ENCODE measurements at places on chromosomes 2 and 18.

- DNase-seq, result no peak
Measured at GRCh38 chr18:1825296-1825695, 746.0 kb downstream of the METTL4 start.

DNA sequence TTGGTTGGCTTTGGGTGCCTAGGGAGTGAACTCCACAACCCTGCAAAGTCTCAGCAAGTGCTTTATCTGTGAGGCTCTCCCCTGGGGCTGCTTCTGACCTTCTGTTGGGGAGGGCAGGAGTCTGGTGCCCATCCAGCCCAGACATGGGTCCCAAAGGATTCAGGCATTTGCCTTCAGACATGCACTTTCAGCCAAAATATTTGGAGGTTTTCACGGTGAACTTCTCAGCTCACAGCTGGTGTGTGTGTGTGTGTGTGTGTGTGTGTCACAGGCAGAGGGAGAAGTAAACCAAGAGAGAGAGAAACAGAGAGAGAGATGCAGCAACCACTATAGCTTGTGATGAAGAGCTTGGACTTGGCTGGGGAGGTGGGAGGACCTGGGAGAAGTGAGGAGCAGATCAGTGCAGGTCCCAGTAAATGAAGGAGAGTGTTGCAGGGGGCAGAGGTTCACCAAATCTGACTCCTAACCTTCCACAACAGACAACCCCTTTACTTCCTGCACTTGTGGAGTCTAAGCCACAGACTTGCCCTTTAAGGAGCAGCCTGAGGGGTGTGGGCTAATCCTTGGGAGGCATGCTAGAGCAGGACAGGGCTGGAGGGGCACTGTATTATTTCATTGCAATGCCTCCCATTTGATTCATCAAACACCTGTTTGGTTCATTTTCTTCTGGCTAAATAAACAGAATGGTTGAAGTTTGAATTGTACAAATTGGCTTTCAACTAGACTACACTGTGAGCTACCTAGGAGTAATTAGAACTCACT lies 14.1 kb downstream of the SLC9A4 start:
- no peak for DNase-seq

- DNase-seq, result no peak
Measured at GRCh38 chr18:49697757-49698524, 115.4 kb downstream of the ACAA2 start.

- no peak for DNase-seq
Measured at GRCh38 chr2:210099940-210100339, 71.3 kb downstream of the KANSL1L start.

DNA sequence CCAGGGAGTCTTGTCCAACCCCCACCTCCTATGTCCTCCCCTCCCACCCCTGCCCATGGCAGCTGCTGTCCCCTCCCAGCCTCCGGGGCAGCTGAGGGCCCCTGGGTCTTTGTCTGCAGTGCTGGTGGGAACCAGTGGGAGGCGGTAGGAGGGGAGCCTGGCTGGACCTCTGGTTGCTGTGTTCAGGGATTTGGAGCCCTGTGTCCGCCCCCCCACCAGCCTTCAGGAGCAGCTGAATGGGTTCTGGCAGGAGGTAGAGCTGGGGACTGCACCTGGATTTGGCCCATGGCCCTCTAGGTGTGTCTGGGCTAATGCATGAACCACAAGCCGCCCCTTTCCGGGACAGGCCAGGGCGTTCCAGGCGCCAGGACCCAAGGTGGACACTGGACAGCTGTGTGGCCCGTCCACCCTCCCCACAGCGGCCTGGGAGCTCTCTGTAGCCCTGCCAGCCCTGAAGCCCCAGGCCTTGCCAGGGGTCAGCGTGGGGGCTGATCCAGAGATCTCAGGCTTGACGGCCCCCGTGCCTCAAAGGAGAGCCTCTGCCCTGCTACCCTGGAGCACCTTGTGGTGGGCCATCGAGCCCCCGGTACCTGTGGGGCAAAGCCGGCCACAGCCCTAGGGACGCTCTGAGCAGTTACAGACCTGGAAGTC lies 25.4 kb downstream of the GPC1 start:
- DNase-seq, result no peak

DNA sequence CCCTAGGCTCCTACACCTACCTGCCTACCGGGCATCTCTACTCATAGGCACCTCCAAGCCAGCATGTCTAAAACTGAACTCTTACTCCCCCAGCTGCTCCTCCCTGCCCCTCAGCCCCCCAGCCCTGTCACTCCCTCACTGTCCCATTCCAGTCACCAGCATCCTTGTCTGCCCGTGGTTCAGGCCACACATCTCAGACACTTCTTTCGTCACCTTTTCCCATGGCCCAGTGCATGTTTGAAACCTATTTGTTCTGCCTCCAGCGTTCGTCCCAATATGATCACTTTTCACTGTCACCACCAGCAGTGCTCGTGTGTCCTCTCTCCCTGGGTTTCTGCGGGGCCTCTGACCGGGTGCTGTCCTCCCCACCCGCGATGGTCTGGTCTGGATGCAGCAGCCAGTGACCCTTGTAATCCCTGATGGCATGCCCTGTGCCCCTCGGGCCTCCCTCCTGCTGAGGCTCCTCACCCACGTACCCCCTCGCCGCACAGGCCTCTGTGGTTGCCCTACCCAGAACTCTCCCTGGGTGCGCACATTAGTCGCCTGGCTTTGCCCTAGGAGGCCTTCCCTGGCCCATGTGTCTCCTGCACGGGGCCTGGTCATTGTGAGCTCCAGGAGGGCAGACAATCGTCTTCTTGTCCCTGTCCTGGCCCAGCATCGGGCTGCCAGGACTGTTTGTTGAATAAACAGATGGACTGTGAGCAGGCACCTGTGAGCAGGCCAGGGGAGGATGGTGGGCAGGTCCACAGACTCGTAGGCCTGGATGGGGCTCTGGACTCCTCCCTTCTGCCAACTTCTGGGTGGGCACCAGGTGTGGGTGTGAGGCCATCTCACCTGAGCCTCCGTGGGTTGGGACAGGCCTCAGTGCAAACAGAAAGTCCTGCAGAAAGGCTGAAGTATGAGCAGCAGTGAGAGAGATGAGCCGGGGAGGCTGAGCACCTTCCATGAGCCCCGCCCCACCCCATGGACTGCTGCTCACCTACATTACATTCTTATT lies 15.5 kb downstream of the LDLRAD4 start:
- no peak for DNase-seq

- no peak for DNase-seq
Measured at GRCh38 chr2:133855526-133855925, 287.3 kb upstream of the NCKAP5 start.

- DNase-seq, result no peak
Measured at GRCh38 chr2:71671203-71671854, 218.0 kb downstream of the DYSF start.

- DNase-seq, result no peak
Measured at GRCh38 chr18:62741584-62741983, 26.2 kb downstream of the PHLPP1 start.

DNA sequence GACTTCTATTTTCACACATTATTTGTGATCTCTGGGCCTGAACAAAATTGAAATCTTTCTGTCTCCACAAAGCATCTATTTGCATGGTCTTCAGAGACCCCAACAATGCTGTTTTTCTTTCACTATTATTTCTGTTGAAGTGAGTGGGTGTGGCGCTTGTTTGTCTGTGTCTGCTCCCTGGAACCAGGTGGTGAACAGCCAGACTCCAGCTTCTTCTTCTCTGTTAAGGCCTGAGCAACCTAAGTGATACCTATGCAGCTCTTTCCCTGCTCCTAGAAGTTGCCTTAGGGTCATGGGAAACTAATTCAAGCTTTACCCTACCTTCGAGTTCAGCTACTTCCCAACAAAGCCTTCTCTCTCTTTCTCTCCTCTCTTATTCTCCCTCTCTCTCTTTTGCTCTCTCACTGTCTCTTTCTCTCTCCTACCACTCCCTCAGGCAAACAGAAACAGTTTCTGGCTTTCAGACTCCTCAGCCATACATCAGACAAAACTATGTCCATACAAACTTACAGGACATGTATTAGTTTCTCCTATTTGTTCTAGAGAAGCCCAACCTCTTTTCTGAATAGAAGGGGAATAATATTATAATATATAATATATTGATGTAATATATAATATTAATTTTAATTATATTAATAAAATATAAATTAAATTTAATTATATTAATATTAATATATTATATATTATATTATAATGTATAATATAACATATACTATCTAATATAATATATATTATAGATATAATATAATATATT lies 552.5 kb downstream of the DSC3 start:
- no peak for DNase-seq

- DNase-seq, result no peak
Measured at GRCh38 chr2:112579241-112579640, 5.2 kb upstream of the CHCHD5 start.

DNA sequence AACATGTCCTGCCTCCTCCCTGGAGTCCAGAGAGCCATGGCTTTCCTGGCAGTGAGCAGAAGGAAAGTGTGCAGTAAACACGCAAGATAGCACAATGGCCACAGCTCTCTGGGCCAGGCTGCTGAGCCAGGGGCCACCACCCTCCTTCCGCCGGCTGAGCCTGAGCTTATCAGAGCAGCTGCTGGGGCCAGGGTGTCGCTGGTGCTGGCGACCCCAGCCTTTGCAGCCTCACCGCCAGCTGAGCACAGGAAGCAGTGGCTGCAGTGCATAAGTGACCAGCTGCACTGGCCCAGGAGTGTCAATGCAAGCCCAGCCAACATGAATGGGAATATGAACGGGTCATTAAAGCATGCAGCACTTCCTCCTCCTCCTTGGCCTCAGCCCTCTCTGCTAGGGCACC lies 172.0 kb downstream of the ZFP36L2 start:
- no peak for DNase-seq

GRCh38 chr2:49110571-49110970 lies 43.7 kb downstream of the FSHR start:
- DNase-seq, result no peak

DNA sequence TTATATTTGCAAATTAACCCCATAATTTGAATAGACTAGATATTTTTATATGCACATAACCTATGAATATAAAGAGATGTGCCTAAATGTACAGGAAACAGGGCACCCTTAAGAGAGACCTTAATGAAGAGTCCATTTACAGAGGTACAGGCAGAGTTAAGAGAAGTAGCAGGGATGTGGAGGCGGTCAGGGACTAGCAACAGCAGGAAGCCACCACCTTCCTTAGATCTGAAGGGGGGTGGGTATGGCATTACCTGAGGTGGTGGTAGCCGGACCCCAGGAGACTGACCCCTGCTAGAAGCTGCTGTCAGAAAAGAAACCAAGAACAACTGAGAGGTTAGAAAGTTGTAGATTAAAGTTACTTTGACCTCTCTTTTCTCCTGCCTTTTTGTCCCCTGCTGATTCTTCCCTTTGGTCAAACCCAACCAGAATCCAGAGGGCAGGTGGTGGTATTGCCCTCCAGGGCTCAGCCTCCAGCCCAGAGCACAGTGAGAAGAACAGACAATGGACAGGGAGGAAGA lies 24.9 kb upstream of the ATG16L1 start:
- DNase-seq, result no peak

DNA sequence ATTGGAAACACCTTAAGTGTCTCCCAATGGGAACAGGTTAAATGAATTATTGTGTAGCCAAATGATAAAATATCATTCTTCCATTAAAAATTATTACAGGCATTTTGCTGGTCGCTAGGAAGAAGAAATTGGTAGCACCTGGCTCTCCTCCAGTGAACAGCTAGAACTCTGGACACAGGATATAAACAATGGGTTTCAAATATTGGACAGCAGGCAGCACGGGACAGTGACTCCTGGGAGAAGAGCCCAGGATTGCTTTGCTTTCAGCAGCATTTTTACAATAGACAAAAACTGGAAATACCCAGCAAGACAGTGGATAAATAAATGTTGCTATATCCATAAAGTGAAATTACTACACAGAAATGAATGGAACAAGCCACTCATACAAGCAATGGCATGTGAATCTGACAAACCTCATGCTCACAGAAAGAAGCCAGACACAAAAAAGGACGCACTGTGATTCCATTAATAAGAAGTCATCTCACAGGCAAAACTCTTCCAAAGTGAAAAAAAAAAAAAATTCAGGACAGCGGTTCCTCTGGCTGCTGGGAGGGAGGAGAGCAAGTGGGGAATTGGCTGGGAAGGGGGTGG lies 50.5 kb downstream of the LAMA1 start:
- no peak for DNase-seq

DNA sequence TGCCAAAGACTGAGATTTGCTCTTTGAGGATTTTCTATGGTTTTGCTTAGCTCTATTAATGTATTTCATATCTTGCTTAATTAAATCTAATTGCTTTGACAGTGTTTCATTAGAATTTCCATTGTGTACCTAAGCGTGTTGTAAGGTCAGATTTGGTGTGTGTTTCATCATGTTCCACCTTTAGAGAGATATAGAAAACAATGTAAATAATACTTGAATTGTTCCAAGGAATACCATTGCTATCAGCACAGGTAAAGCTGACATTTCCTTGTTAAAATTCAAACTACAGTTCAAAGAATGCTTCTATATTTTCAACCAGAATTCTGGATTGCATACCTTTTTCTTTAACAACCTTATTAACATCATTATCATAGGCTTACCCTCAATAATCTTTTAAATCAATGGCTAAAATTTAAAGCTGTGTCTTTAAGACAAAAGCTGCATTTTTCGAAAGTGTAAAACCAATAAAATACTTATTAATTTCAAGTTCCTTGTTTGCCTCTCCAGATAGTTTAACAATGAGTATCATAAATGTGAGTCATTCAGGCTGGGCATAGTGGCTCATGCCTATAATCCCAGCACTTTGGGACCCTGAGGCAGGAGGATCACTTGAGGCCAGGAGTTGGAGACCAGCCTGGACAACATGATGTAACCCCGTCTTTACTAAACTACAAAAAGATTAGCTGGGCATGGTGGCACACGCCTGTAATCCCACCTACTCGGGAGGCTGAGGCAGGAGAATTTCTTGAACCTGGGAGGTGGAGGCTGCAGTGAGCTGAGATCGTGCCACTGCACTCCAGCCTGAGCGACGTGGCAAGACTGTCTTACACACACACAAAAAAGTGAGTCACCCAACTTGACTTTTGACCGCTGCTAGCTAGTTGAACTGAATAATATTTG lies 188.0 kb upstream of the PKDCC start:
- no peak for DNase-seq

GRCh38 chr2:217628061-217628460 lies 374.7 kb downstream of the TNS1 start:
- no peak for DNase-seq

- DNase-seq, result no peak
Measured at GRCh38 chr18:73563901-73564472, 583.6 kb downstream of the FBXO15 start.

DNA sequence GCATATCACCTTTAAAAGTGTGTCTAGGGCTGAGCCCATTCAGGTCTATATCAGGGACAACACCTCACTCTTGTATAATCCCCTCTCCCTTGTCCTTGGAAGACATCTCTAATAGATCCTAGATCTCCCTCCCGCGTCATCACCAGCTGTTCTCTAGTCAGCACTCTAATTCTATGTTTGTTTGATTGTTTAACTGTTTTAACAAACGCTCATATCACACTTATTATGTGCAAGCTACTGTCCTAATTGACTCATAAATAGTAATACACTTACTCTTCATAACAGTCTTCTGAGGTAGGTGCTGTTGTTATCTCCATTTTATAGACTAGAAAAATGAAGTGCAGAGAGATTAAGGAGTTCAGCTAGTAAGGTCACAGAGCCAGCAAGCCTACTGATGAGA lies 1.6 kb upstream of the ERMN start:
- no peak for DNase-seq

- DNase-seq, result no peak
Measured at GRCh38 chr2:19897623-19898245, 4.0 kb downstream of the TTC32 start.

Measured in NCI-H187 (cell line).